Activated T-cell treated with anti-CD3 and anti-CD28 coated beads, Interleukin-2, amount 50 U/mL, for 72 hours (primary cell): ENCODE measurements at places on chromosomes 3 and 15.

GRCh38 chr3:66075281-66075680 lies 36.6 kb upstream of the MAGI1 start:
- DNase-seq, result no peak

GRCh38 chr3:149216193-149216869 lies 5.3 kb downstream of the CP start:
- DNase-seq, result no peak

DNA sequence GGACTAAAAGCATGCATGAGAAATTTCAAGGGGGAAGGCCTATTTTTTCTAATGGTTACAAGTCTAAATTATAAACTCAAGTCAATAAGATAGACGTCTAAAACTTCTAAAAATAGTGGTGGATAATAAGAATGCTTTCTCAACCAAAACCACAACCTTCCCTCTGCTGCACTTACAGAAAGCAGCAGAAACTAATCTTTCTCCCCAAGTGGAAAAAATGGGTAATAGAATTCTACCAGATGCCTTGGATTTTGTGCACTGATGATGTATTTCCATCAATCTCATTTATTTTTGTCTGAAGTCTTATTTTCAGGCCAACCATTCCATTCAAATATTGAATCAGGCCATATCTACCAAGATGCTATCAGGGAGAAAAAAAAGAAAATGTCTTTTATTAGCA lies 344.7 kb downstream of the NEK10 start:
- no peak for DNase-seq

DNA sequence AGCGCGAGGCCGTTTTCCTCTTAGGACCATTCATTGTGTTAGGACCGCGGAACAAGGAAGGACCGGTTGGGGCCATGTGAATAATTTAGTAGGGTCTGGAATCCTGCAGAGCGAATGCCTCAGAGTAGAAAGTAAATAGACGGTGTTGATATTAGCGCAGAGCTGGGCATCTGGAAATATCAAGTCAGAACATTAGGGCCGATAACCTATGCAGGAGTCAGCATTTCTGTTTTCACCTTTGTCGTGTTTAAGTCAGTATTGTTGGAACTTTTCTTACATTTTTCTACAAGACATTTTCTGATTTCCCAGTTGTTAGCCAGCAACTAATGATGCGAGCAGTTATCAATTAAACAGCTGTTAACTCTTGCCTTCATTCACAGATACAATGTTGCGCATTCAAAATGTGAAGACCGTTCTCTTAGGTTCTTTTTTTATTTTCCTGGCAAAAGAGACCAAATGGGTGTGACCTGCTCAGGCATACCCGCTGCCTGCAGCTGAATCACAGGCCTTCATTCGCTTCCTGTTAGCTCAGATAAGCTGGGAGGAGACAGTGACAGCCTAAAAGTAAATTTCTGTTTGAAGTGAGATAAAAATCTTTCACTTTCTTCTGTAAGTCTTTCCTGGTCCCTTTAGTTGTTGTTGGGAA lies 966 bp upstream of the PKM start:
- peak; percentile 45 for DNase-seq

- no peak for DNase-seq
Observed at GRCh38 chr15:68572309-68572708, 6.5 kb upstream of the CORO2B start.

DNA sequence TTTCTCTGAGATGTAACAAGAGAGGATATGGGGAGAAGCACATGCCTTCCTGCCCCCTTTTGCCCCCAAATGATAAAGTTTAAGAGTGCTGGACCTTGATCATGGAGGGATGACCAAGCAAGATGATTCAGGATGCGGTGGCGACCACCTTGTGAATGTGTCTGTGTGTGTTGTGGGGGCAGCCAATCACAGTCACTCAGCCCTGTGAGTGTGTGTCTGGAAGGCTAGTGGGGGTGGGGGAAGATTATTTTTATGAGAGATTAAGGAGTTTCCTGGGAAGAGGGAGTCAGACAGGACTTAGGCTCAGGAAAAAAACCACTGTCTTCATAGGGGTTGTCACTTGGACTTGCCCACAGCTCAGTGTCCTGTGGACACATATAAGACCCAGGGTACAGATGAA lies 57.8 kb upstream of the KY start:
- no peak for DNase-seq
